Naive thymus-derived CD8-positive, alpha-beta T cell (primary cell): ENCODE measurements at places on chromosomes 11 and 22.

DNA sequence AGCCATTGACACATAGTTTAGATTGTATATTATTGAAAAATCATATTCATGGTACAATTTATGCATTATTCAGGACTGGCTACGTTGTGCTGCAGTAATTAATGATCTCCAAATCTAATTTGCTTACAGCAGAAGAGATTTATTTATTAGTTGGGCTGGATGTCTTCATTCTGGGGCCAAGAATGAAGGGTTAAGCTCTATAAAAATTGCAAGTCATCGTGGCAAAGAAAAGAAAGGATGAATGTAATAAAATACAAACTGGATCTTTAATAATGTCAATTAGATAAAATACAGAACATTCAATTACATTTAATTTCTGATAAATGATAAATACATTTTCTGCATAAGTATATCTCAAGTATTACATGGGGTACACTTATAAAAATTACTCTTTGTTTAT, 151.8 kb upstream of the ANO5 start:
- no peaks in the 10 kb centered on the region for H3K36me3 ChIP-seq
- no peak overlapping the region for H3K4me3 ChIP-seq
- no peak overlapping the region for H3K27ac ChIP-seq
- no peak for DNase-seq
- H3K4me1 ChIP-seq, result no peaks in the 10 kb centered on the region

GRCh38 chr11:10323793-10324170, 18.9 kb downstream of the ADM start:
- no peak for DNase-seq
- no peaks in the 10 kb centered on the region for H3K4me1 ChIP-seq
- no peak overlapping the region for H3K27ac ChIP-seq
- H3K4me3 ChIP-seq, result no peak overlapping the region
- H3K27me3 ChIP-seq, result peaks cover 3% of the 10 kb centered on the region

- no peak for DNase-seq
- H3K27me3 ChIP-seq, result peaks cover 17% of the 10 kb centered on the region
- no peak overlapping the region for H3K27ac ChIP-seq
- H3K4me1 ChIP-seq, result no peaks in the 10 kb centered on the region
Measured at GRCh38 chr22:34897126-34897525, 168.8 kb upstream of the ISX start.

- H3K4me3 ChIP-seq, result no peak overlapping the region
- DNase-seq, result no peak
Measured at GRCh38 chr11:71485466-71485865, 32.5 kb downstream of the NADSYN1 start.

- no peaks in the 10 kb centered on the region for H3K27me3 ChIP-seq
- H3K36me3 ChIP-seq, result no peaks in the 10 kb centered on the region
- peak overlapping the region; percentile 86 for H3K27ac ChIP-seq
- DNase-seq, result no peak
Measured at GRCh38 chr11:29333993-29334775, 682.6 kb downstream of the KCNA4 start.

- H3K27me3 ChIP-seq, result no peaks in the 10 kb centered on the region
- H3K27ac ChIP-seq, result no peak overlapping the region
- peaks cover 27% of the 10 kb centered on the region for H3K36me3 ChIP-seq
- no peak for DNase-seq
- H3K4me3 ChIP-seq, result no peak overlapping the region
Measured at GRCh38 chr22:42961810-42962209, 53.1 kb downstream of the PACSIN2 start.

- H3K36me3 ChIP-seq, result no peaks in the 10 kb centered on the region
- no peak for DNase-seq
- no peak overlapping the region for H3K27ac ChIP-seq
- H3K4me1 ChIP-seq, result no peaks in the 10 kb centered on the region
- no peak overlapping the region for H3K4me3 ChIP-seq
- no peaks in the 10 kb centered on the region for H3K27me3 ChIP-seq
Measured at GRCh38 chr11:23423656-23424055, 563.4 kb upstream of the CCDC179 start.

DNA sequence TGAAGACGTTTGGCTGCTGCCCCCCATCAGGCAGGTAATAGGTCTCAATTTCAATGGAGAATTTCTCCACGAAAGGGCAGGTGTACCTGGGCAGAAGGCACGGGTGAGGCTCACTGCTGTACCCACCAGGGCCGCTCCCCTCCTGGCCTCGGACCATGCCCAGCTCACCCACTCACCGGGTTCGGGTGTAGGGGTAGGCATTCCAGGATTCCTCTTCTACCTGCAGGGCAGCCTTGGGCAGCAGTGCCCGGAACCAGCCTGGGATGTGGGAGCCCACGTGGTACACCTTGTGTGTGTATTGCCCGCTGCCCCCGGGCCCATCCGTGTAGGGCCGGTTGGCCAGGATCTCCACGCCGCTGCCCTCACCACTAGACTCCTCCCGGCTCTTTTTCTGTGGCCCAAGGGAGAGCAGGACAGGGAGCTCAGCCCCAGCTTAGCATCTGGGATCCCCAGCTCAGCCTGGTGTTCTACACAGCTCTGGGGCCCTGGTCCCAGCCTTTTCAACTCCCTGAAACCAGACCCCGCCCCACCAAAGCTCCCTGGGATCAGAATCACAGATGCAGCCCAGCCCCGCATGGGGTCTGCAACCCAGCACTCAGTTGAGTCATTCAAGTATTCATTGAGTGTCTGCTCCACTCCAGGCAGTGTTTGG, 2.7 kb downstream of the PITPNM1 start:
- H3K4me1 ChIP-seq, result peaks cover 28% of the 10 kb centered on the region
- H3K36me3 ChIP-seq, result no peaks in the 10 kb centered on the region
- DNase-seq, result no peak
- peak overlapping the region; percentile 82 for H3K4me3 ChIP-seq

DNA sequence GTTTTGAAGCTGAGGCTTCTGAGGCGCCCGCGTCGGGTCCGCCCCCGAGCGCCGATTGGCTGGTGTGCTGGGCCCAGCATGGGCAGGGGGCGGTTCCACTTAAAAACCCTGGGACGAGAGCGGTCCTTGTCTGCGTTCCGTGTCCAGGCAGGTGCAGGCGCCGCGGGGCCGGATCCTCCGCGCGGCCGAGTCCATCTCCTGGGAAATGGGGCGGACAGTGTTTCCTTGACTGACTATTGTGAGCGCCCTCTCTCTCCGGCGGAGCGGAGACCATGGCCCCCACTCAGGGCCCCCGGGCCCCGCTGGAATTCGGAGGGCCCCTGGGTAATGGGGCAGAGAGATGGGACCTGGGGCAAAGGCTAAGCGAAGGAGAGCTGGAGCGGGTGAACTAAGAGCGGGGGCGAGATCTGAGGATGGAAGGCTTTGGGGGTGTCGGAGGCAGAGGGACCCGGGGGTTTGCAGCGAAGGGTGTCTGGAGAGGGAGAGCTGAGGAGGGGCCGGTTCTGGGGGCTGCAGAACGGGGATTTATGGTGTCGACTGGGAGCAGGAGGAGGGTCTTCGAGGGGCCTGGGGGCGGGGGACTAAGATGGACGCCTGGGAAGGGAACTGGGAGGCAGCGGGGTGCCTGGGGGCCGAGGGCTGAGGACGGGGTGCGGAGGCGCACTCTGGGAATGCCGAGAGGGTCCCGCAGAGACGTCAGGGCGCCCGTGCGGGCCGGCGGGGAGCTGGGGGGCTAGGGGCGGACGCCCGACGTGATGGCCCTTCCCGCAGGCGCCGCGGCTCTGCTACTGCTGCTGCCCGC, at the start of gene TM7SF2:
TM7SF2 (plus strand) TSS at position 129 of the 802 bp plus-strand sequence; CDS start at position 273, 144 bp downstream.
- H3K36me3 ChIP-seq, result no peaks in the 10 kb centered on the region
- DNase-seq, result peak; percentile 92
- peak within 1 kb of the TSS; percentile 75 for H3K27ac ChIP-seq
- H3K27me3 ChIP-seq, result no peaks in the 10 kb centered on the region
- peaks cover 50% of the 10 kb centered on the region for H3K4me1 ChIP-seq

GRCh38 chr22:44151676-44152075, 29.0 kb upstream of the PARVG start:
- H3K36me3 ChIP-seq, result no peaks in the 10 kb centered on the region
- peaks cover 9% of the 10 kb centered on the region for H3K27me3 ChIP-seq
- H3K4me1 ChIP-seq, result no peaks in the 10 kb centered on the region
- H3K4me3 ChIP-seq, result no peak overlapping the region
- DNase-seq, result no peak

DNA sequence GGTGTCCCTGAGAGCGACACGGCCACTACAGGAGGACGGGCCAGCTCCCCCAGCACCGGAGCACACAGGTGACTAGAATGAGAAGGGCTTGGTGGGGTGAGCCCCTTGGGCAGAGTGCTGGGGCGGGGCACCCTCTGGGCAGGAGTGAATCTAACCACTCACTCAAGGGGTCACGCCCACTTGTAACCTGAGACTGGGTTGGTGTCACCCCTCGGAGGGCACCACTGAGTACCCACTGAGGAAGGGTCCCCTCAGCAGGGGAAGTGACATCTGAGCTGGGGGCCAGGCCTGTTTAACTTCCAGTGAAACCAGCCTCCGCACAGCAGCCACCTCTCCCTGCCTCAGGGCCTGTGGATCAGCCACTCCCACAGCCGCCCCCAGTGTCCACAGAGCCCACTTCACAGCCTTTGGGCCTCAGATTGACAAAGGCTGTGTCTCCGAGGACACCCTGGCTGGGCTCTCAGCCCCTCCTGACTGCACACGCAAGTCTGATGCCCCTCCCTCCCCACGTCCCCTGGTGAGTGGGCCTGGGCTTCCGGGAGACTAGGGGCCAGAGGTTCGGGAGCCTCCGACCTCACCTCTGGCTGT, 5.6 kb downstream of the GATD1 start:
- H3K36me3 ChIP-seq, result no peaks in the 10 kb centered on the region
- no peak overlapping the region for H3K27ac ChIP-seq
- H3K4me3 ChIP-seq, result no peak overlapping the region
- no peaks in the 10 kb centered on the region for H3K27me3 ChIP-seq
- DNase-seq, result no peak
- peaks cover 16% of the 10 kb centered on the region for H3K4me1 ChIP-seq

GRCh38 chr11:75644946-75645345, 23.9 kb downstream of the MAP6 start:
- H3K27me3 ChIP-seq, result peaks cover 2% of the 10 kb centered on the region
- DNase-seq, result no peak
- no peak overlapping the region for H3K4me3 ChIP-seq
- no peaks in the 10 kb centered on the region for H3K36me3 ChIP-seq
- no peak overlapping the region for H3K27ac ChIP-seq

GRCh38 chr11:44219830-44220796, 89.8 kb downstream of the ALX4 start:
- no peak for DNase-seq
- no peak overlapping the region for H3K4me3 ChIP-seq
- peaks cover 35% of the 10 kb centered on the region for H3K36me3 ChIP-seq
- H3K4me1 ChIP-seq, result peaks cover 5% of the 10 kb centered on the region

DNA sequence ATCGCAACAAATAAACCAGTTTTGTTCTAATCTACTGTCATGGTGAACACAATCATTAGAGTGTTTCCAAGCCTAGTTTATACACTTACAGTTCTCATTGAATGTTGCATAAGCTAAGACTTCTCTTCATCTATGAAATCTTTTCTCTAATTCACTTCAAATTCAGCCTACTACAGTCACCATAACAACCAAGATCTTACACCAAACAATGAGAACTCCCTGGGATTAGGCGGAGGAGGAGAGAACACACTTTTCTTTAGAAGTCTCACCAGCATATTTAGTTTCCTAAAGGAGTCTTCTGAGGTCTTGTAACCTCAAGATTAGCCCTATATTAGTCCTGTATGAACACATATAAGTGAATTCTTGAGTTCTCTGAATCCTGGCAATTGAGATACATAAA, 1889.7 kb downstream of the LRRC4C start:
- no peak overlapping the region for H3K27ac ChIP-seq
- H3K36me3 ChIP-seq, result no peaks in the 10 kb centered on the region
- no peak for DNase-seq
- no peak overlapping the region for H3K4me3 ChIP-seq
- H3K27me3 ChIP-seq, result no peaks in the 10 kb centered on the region

DNA sequence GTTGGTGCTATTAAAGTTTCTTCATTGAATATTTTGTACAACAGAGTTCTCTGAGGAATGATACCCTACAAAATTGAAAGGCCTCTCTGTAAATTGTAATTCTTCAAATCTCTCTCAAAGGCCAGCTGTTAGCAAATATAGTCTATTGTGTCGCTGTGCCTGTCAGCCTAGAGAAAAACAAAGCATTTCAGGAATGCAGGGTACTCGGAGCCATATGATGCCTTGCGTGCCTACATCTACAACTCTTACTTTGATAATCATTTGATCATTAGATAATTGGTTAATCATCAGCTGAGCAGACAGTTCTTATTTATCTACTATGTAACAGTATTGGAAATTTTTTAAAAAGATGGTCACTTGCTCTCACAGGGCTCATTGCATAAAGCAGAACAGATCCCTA, 67.3 kb downstream of the RNF169 start:
- no peaks in the 10 kb centered on the region for H3K27me3 ChIP-seq
- no peak overlapping the region for H3K4me3 ChIP-seq
- H3K27ac ChIP-seq, result no peak overlapping the region
- H3K4me1 ChIP-seq, result peaks cover 45% of the 10 kb centered on the region
- DNase-seq, result no peak

DNA sequence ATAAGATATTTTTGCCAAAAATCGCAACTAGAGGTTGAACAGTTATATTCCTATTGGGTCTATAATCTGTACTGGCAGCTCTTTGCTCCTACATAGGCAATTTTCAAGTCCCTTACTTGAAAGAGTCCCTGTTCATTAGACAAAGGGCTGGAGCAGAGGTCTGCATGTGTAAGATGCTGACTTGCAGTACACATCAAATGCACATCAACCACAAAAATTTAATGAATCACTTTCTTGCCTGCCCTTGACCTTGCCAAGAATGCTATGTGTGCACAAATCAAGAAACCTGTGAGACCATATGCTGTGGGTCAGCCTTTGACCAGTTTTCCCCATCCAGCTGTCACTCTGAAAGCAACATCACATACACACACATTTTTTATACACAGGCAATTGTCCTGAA, 661.5 kb downstream of the LRRC4C start:
- no peaks in the 10 kb centered on the region for H3K4me1 ChIP-seq
- H3K36me3 ChIP-seq, result no peaks in the 10 kb centered on the region
- H3K27me3 ChIP-seq, result no peaks in the 10 kb centered on the region
- DNase-seq, result no peak
- H3K27ac ChIP-seq, result no peak overlapping the region

DNA sequence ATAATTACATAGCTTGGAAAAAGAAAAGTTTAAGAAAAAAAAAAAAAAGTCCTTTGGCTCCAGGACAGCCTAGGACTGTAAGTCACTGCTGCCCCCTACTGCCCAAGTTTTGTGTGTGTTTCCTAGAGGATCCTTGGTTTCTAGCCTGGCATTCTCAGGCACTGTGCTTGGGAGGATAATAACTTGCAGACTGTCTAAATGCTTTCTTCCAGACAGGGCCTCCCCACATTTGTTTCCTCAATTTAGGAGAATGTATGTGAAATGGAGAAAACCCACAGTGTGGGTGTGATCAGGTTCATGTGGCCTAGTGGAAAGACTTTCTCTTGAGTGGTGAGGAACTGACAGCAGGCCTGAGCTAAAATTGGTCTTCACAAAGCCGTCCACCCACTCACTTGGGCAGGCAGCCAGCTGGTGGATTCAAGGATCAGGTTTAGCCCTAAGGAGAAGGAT, 191.0 kb downstream of the NAV2 start:
- H3K4me3 ChIP-seq, result no peak overlapping the region
- H3K4me1 ChIP-seq, result no peaks in the 10 kb centered on the region
- H3K27ac ChIP-seq, result no peak overlapping the region
- no peaks in the 10 kb centered on the region for H3K36me3 ChIP-seq
- no peaks in the 10 kb centered on the region for H3K27me3 ChIP-seq

GRCh38 chr11:32334822-32335221, 100.5 kb downstream of the WT1 start:
- H3K27me3 ChIP-seq, result peaks cover 77% of the 10 kb centered on the region
- no peak overlapping the region for H3K27ac ChIP-seq
- H3K4me1 ChIP-seq, result peaks cover 12% of the 10 kb centered on the region
- DNase-seq, result no peak
- no peak overlapping the region for H3K4me3 ChIP-seq
